ENCODE measurements at places on chromosomes 16 and 17.

DNA sequence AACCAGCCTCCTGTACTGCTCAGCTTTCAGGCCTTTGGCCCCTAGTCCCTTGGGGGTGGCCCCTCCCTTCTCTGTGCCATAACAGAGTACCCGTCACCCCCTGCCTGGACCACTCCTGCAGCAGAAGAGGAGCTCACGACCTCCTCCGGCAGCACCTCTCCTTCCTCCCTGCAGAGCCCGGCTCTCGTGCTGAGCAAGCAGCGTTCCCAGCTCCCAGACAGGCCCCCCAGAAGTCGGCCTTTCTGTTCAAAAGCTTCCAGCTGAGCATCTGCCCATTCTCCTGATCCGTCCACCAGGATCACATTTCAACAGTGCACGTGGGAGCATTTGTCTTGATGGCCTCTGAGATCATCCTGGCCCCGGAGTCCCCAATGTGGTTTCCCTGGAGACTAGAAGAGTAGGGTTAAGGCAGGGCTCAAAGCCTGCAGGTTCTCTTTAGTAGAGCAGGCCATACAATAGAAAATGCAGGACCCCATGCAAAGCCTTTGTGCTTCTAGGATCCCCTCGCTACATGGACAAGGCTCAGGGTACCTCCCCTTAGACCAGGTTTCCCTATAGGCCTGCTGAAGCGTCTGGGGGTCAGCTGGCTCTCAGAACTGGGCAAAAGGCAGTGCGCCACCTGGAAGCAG lies 35.6 kb downstream of the NLRC3 start:
- no peak for DNase-seq

- no peak for DNase-seq
Measured at GRCh38 chr16:60979119-60979518, 1057.1 kb downstream of the CDH8 start.

DNA sequence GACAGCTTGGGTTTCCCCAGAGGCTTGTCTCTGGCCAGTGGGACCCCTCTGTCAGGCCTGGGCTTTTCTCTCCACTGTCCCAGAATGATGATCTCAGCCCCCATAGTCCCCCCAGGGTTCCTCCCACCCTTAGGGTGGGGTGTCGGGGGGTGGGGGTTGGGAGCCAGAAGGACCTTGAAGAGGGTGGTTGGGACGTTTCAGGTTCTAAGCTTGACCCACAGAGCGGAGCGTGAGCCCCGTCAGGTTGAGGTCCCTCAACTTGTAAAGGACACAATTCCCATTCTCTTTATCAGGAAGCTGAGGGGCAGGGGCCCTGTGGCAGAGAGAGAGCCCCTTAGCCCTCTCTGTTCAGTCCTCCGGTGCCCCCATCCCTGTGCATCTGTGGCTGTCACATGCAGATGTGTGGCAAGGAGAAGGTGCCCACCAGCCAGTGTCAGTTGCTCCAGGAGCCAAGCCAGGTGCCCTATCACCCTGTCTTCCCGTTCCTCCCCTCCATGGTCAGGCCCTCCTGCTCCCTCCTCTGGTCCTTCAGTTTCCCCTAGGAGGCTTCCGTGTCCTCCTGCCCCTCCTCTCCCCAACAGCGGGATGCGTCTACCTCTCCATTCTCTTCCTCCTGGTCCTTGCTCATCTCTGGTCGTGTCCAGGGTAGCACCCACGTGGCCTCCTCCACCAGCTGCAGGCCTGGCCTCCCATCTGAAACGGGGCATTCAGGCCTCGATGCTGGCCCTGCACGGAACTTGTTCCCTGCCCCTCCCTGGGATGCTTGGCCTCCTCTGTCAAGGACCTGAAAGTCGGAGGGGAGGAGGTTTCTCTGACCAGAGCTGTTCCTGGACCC lies 1.5 kb upstream of the NTN3 start:
- DNase-seq: no peak

DNA sequence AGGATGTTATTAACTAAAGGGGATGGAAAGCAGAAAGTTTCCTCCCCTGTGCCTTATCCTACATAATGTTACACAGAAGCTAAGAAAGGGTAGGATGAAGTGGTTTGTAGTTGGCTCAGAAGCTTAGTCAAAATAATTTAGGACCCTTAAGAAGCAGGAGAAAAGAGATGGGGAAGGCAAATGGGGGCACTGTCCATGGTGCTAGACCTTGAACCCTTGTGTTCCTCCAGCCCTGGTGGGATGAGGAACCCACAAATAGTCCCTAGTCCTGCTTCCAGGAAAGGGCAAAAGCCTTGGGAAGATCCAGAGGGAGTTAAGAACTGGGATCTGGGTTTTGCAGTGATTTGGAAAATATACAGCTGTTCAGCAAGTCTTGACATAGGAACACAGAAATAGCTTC lies 54.5 kb downstream of the SLC5A11 start:
- no peak for DNase-seq

- DNase-seq: no peak
Measured at GRCh38 chr16:88016964-88017363, 65.7 kb downstream of the BANP start.

- no peak for DNase-seq
Measured at GRCh38 chr16:75248536-75249380, 2.7 kb downstream of the BCAR1 start.

GRCh38 chr16:1781758-1782407 lies 488 bp downstream of the SPSB3 start:
- DNase-seq: no peak

DNA sequence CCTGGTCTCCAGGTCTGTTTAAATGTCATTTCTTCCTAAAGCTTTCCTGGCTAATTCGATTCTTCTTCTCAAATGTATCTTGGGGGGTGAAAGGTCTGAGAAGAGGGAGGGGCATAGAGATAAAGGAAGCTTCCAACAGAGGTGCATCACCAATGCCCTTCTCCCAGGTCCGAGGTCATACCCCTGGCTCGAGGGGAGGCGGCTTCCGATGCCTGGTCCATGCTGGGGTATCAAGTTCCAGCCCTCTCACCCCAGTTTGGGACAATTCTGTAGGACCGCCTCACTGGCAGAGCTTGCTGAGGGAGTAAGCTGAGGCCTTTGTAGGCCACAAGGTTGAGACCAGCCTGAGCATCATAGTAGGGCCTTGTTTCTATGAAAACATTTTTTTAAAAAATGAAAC lies 10.3 kb upstream of the CEP20 start:
- no peak for DNase-seq

- DNase-seq: no peak
Measured at GRCh38 chr17:60311186-60311585, 80.7 kb downstream of the USP32 start.

DNA sequence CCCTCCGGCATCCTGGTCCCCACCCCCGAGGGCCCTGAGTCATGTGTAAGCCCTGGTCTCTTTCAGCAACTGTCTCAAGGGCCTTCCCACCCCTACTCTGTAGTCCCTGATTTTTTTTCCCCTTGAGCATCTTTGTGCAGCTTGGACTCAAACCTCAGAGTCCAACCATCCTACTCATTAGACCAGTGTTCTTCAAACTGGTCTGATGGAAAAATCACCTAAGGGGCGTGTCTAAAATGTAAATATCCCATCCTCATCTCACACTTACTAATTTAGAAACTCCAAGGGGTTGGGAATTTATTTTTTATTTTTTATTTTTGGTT lies 624 bp downstream of the G6PC3 start:
- no peak for DNase-seq

- DNase-seq: no peak
Measured at GRCh38 chr16:4833584-4833983, 13.5 kb downstream of the GLYR1 start.

- DNase-seq: peak; percentile 17
Measured at GRCh38 chr16:22296225-22297113, 740 bp upstream of the POLR3E start.

DNA sequence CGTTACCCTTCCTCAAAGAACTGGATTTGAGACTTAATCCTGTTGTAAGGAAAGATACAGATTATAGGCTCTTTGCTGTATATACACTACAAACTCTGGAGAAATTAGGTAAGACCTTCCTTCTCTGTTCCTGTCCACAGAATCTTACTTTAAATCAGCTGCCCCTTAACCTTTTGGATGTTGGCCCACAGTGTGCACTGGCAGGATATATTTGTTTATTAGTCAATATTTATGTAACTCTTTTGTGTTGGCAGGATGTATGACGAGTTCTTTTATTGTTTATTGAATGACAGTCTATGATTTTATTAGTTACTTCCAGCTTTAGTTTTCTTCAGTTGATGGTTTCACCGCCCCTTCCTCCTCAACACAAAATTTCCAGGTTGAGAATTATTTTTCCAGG lies 19.7 kb downstream of the LRRC36 start:
- no peak for DNase-seq
